Activated T-helper 9 cell treated with anti-CD3 and anti-CD28 coated beads, Interleukin-2, amount 50 U/mL, for 16 hours (primary cell): ENCODE measurements at places on chromosomes 11 and 22.

GRCh38 chr22:35155403-35156025 is 89.6 kb downstream of the ISX start:
- no peak for DNase-seq

- DNase-seq, result no peak
Observed at GRCh38 chr11:30329150-30329940, 6.4 kb downstream of the ARL14EP start.

- DNase-seq, result no peak
Observed at GRCh38 chr11:2651826-2652271, 47.9 kb downstream of the KCNQ1OT1 start.

GRCh38 chr11:10382518-10382917 is 72.5 kb upstream of the AMPD3 start:
- DNase-seq, result no peak

GRCh38 chr11:72736452-72737069 is 15.6 kb downstream of the ARAP1 start:
- DNase-seq, result peak; percentile 30

- DNase-seq, result no peak
Observed at GRCh38 chr22:31743871-31744270, 6.1 kb downstream of the PRR14L start.
